ENCODE measurements at places on chromosomes 6 and 20.

DNA sequence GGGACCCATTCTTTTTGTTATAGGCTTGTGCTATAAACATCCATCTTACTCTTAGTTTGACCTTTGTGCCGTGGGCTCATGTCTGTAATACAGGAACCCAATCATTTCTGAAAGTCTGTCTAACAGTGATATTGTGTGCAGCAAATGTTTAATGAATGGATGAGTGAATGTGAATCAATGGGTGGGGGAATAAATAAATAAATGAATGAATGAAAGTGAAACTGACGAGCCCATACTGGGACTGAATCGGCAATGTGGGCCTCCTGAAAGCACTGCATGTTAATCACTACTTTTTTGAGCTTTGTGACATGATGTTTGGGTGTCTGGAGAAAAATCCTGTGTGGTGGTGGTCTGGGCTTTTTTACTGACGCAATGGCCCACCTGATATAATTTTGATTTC lies 175.0 kb downstream of the GMPR start:
- peak; percentile 30 for DNase-seq

- no peak for DNase-seq
Measured at GRCh38 chr20:46823271-46823751, 71.3 kb upstream of the EYA2 start.

GRCh38 chr20:13147071-13147963 lies 73.8 kb upstream of the ISM1 start:
- no peak for DNase-seq

- DNase-seq, result no peak
Measured at GRCh38 chr6:11592294-11592906, 54.9 kb downstream of the TMEM170B start.

GRCh38 chr6:106569428-106569827 lies 59.9 kb downstream of the RTN4IP1 start:
- DNase-seq, result no peak

- no peak for DNase-seq
Measured at GRCh38 chr20:46330072-46330763, 21.9 kb upstream of the CDH22 start.

DNA sequence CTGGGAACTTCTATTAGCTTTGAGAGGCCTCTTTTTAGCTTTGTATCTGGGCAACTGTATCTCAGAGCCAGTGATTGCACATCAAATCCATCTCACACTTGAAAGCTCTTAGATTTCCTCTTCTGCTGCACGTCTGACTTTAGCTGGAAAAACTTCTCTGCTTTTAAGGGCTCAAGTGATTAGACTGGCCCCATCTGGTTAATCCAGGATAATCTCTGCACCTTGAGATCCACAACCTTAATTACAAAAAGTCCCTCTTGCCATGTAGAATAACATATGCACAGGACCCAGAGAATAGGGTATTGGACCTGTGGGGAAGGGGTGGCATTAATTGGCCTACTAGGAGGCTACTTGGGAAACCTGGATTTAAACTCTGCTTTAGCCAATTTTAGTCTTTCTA lies 24.2 kb downstream of the KLHL31 start:
- DNase-seq, result no peak

DNA sequence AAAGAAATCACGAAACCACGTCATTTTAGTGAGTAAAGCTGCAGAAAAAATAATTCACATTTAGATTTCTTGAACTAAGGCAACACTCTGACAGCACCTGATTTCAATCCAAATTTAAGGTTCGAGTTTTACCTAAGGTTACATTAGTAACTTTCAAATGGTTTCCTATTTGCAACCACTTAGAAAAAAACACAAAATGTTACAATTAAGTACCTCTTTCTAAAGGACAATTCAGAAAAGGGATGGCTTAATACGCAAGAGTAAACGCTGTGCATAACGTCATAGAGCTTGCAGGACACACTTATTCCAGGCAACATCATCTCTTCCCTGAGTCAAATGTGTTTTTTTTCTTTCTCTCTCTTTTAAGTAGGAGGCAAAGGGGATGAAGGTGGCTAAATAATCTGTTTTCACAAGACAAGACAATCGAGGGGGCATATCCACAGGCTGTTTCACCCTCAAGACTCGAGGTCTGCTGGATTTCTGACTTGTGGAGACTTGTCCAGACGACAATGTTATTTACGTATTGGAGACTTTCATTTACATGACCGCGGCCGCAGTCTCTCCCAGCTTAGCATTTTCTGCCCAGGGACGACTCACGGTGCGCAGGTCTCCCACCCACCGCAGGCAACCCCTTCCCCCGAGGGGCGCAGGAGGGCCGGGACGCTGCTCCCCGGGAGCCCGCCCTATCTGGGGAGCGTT lies 86.0 kb downstream of the SESN1 start:
- DNase-seq, result peak; percentile 13

DNA sequence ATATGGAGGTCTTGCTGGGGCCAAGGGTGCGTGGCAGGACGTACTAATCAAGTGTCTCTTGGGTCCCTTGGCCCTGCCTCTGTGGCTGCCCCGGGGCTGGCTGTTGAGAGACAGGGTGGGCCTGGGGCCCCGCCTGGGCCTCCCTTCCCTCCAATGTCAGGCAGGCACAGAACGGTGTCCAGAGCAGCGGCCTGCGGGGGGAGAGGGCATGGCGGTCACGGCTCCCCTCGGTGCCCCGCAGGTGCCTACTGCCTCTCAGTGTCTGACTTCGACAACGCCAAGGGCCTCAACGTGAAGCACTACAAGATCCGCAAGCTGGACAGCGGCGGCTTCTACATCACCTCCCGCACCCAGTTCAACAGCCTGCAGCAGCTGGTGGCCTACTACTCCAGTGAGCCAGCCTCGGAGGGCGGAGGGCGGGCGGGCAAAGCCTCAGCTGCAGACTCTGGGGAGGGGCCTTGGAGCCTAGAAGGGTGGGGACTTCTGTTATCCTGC lies 50.0 kb downstream of the SRC start:
- DNase-seq, result no peak

GRCh38 chr20:38947931-38948362 lies 14.2 kb upstream of the DHX35 start:
- no peak for DNase-seq

- no peak for DNase-seq
Measured at GRCh38 chr6:49468042-49468441, 4.9 kb downstream of the CENPQ start.

DNA sequence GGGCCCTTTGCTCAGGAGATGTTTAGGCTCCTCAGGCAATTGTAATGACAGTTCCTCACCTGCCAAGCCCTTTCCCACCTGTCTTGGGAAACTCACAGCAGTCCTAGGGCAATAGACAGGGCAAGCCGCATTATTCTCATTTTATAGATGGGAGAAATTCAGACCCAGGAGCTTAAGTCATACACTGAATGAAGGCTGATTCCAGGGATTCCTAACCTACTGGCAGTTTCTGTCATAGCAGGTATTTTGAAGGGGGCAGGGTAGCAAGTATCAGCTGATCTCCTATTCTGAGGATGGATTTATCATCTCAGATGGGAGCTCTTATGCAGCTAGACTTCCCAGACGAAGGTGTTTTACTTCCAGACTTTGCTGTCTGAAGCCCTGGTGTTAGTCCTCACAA lies 61.4 kb upstream of the MYL9 start:
- DNase-seq, result no peak

DNA sequence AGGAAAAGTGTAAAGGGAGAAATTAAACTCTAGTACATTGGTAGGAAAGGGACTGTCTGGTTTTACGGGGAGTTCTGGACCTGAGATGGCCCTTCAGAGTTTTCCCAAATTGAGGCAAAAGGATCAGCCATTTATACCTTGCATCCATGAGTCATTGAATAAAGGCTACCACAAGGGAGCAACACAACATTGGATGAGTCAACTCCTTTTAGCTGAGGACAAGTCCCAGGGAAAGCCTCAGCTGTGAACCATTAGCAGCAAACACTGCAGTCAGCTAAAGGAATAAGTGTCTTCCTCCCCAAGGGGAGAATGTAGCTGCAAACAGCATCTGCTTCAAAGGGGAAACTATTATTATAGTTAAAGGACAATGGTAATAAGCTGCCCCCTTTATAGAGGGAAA lies 468.7 kb upstream of the ID4 start:
- no peak for DNase-seq

GRCh38 chr6:55617272-55617671 lies 38.3 kb upstream of the HMGCLL1 start:
- peak; percentile 15 for DNase-seq

- no peak for DNase-seq
Measured at GRCh38 chr6:13072686-13073347, 255.5 kb downstream of the TBC1D7 start.

GRCh38 chr6:37690964-37691735 lies 6.5 kb downstream of the MDGA1 start:
- DNase-seq, result no peak

DNA sequence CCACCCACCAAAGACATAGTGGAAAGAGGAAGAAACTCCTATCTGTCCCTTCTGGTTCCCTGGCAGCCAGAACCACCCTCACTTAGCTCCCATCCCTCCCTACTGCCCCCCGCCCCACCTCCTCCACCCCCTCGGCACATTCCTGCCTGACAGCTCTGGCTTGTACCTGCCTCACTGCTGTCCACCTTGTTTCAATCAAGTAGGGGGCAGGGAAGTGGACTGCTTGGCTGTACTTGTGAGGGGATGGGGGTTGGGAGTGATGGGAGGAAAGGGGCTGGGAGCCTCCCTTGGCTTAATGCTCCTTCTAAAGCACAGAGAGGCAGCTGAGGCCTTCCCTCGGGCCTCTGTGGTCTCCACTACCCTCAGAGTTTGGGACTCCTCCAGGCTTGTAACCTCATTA lies 22.1 kb upstream of the ZNF76 start:
- no peak for DNase-seq

- DNase-seq, result no peak
Measured at GRCh38 chr6:11596640-11597237, 59.2 kb downstream of the TMEM170B start.

- no peak for DNase-seq
Measured at GRCh38 chr6:144896871-144897270, 611.7 kb downstream of the UTRN start.

DNA sequence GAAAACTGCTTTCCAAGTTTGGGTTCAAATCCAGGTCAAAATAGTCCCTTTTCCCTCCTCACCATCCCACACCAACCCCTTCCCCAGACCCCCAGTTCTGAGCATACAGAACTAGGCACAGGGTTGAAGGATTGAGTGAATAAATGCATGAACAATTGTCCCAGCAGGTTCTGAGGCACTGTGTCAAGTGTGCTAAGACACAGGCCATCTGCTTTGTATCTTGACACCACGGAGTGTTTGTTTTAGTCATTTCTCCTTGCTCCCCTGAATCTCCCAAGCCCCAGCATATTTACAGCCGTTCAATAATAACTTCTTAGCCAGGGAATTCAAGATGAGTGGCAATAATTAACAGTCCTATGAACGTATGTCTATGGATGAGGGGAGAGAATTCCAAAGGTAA lies 102.8 kb upstream of the JARID2 start:
- no peak for DNase-seq

- DNase-seq, result no peak
Measured at GRCh38 chr6:161305860-161306259, 32.0 kb upstream of the AGPAT4 start.

DNA sequence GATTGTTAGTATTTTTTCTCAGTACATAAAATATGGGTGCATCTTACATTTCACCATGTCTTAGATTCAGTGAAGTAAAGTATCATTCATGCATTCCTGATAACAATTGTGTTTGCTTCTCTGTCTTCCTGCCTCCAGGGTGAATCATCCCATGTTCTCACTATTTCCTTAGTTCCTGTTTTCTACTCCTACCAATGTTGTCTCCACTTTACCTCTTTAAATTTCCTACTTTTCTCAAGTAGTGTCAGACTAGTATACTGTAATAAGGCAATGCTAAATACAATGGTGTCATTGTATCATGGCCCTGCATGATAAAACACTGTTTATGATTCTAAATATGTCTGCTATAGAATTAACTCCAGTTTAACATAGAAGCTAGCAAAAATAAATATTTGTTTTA lies 37.4 kb upstream of the GABRR1 start:
- DNase-seq, result no peak

GRCh38 chr6:71678091-71678490 lies 208.3 kb upstream of the RIMS1 start:
- DNase-seq, result no peak

- DNase-seq, result no peak
Measured at GRCh38 chr6:33116841-33117711, 41.3 kb downstream of the HLA-DPB1 start.

DNA sequence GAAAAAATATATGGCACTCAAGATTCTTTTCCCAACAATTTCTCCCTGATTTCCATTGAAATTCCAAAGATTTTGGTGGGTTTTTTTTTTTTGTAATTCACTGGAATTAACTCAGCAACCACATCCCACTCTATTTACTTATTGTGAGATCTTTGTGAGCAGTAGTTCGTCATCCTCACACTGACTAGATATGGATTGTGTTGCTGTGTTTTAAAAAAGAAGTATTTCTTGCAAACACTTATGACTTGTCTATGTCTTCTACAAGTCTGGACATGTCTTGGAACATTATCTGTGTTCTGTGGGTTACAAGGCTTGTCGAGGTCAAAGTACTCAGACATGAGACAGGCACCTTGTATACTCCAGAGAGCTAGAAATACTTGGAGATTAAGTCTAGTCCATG lies 7.3 kb upstream of the TENT5A start:
- DNase-seq, result no peak

GRCh38 chr6:25418454-25419052 lies 139.4 kb downstream of the CARMIL1 start:
- DNase-seq, result no peak

DNA sequence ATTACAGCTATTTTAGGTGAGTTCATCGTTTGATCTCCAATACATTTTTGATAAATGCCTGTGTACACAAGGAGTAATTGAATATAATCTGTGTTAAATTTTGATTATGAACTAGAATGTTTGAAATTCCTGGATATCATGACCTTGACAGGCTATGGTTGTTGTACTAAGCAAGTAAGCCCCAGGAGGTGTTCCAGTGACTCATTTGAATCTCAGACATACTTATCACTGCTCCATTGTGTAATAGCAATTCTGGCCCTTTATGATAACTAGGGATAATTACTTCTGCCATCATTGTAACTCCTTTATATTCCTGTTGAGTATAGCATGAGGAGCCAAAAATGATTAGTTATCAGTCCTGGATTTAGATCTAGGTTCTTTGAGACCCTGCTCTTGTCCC lies 1424.6 kb upstream of the ADGRB3 start:
- no peak for DNase-seq
